Suppressor macrophage (primary cell): ENCODE measurements at places on chromosomes 2 and 18.

DNA sequence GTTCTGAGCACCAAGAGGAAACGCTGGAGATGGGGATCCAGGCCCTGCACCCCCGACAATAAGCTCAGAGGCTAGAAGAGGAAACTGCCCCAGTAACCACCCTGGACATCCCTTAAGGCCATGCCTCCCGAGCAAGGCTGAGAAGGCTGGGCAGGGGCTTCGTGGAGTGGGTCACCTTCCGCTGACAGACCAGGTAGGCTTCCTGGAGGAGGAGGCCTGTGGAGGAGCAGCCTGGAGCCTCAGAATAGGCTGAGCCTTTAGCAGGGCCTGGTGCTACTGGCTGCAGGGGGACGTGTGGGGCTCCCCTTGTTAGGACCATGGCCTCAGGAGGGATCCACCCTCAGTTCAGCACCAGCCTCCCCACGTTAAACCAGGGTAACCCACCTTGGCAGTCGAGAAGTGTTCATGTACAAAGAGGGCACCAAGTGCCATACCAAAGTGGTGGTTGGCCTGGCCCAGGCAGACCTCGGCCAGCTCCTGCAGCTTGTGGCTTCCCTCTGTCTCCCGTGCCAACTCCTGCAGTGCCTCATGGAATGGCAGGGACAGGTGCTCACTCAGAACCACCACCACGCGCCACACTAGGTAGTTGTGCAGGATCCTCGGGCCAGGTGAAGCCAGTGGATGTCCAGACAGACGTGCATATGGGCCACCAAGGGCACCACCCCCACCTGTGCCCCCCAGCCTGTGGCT, 28.5 kb upstream of the ALPP start:
- DNase-seq, result no peak

DNA sequence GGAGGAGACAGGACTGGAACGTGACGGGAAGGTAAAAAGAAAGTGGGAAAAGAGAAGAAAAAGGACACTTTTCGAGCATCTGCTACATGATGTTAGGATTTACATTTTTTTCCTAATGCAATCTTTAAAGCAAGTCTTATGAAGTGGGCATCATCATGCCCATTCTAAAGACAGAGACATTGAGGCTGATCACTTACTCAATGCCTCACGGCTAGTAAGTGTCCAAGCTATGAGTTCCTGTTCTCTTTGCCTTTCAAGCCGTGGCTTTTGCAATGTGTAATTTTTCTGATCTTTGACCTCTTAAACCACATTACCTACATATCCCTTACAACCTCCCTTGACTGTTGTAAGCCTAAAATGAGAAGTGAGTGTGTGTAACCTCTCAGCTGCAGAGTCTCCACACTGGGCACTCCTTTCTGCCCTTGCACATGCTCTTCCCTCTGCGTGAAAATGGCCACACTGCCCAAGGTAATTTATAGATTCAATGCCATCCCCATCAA, 649.2 kb downstream of the RNF144A start:
- no peak for DNase-seq

GRCh38 chr18:70321616-70322015, 32.8 kb downstream of the SOCS6 start:
- no peak for DNase-seq

DNA sequence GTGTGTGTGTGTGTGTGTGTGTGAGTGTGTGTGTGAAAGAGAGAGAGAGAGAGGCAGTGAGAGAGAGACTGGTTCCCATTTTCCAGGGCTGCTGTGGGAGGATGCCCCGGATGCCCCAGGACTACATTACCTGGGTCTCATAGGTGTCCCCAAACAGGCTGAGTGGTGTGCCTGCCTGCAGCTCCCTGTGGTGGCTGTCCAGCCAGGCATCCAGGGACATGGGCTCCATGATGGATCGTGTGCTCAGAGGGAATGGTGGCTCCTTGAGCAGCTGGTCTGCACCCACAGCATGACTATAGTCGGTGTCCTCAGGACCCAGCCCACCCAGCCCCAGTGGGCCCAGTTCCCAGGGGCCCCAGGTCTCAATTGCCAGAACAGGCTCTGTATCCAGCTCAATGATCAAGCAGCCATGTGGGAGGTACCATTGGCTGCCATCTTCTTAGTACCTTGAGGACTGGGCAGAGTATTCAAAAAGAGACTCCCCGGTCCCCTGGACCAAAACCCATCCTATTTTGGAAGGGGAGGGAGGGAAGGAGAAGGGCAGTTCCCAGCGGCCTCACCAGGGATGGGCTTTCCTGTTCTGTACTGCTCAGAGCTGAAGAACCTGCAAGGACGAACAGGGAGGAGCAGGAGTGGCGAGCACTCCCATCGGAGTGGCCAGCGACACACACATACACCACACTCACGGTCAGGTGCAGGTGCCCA, 5.8 kb upstream of the OXER1 start:
- no peak for DNase-seq

- DNase-seq, result no peak
These were observed 721.8 kb downstream of the ERBB4 start for GRCh38 chr2:211816754-211817153.

GRCh38 chr2:125296742-125297141, 1271.7 kb downstream of the CNTNAP5 start:
- no peak for DNase-seq

DNA sequence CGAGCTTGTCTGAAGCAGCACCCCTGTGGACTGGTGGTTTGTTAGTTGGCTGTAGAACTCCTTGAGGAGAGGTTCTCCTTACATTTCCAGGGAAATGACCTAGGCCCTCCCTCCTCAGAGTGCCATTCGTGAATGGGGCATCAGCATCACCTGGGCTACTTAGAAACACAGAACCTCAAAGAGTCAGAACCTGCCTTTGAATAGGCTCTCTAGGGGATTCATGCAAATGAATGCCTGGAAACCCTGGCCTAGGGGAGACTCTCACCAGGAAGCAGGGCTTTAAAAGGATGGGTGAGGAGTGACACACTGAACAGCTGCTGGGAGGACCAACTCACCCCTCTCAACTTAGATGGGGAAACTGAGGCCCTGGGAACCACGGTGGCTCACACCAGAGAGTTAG, 2.1 kb upstream of the MOCOS start:
- DNase-seq, result no peak

- DNase-seq, result no peak
These were observed 1063.8 kb downstream of the SOCS6 start for GRCh38 chr18:71352618-71353017.
